ENCODE measurements at places on chromosomes 3 and 15. TPM values are rescaled to one million over a fixed set of nuclear protein-coding genes. Genes with fewer than 3 reads are reported as not detected.

Gene HIGD2B
- not detected for total RNA-seq

Gene LMLN
- 2.5 TPM for total RNA-seq

Gene CLEC3B
- total RNA-seq: not detected

Gene SH2D7
- total RNA-seq: not detected

Gene PLAAT1
- total RNA-seq: not detected

Gene SPINK8
- not detected for total RNA-seq

Gene C3orf62
- total RNA-seq: 1.9 TPM

Gene COLQ
- total RNA-seq: 0.45 TPM

Gene CCPG1
- total RNA-seq: 40.4 TPM

Gene FGF7
- total RNA-seq: not detected

Gene RBP2
- not detected for total RNA-seq

Gene KLHL6
- total RNA-seq: not detected

Gene SLC51B
- 16.4 TPM for total RNA-seq

Gene PLA2G4E
- not detected for total RNA-seq

Gene AGBL1
- total RNA-seq: not detected

Gene TICRR
- 13.6 TPM for total RNA-seq

Gene TNIK
- total RNA-seq: 3.0 TPM

Gene RASL12
- total RNA-seq: 0.10 TPM

Gene STXBP5L
- not detected for total RNA-seq

Gene VIPR1
- total RNA-seq: 0.63 TPM

Gene SLCO2A1
- 0.02 TPM for total RNA-seq

Gene SAXO2
- total RNA-seq: 3.2 TPM

Gene SLC49A4
- total RNA-seq: 14.5 TPM

Gene CCR3
- not detected for total RNA-seq

Gene SOX14
- not detected for total RNA-seq

Gene SV2B
- total RNA-seq: 0.05 TPM

Gene NTRK3
- 21.9 TPM for total RNA-seq

Gene FILIP1L
- 0.03 TPM for total RNA-seq

Gene WWTR1
- 120 TPM for total RNA-seq

All from A549 treated with CORT108297 at 1 μM for 4 hours (cell line).